ENCODE measurements at places on chromosomes 16 and 17.

GRCh38 chr16:53744449-53744848, 40.5 kb downstream of the FTO start:
- DNase-seq = no peak

GRCh38 chr17:68777243-68777855, 176.2 kb upstream of the FAM20A start:
- DNase-seq = peak; percentile 65

GRCh38 chr17:34991606-34992005, 11.3 kb downstream of the LIG3 start:
- no peak for DNase-seq

GRCh38 chr16:78932355-78932943, 668.1 kb downstream of the MAF start:
- DNase-seq = no peak

DNA sequence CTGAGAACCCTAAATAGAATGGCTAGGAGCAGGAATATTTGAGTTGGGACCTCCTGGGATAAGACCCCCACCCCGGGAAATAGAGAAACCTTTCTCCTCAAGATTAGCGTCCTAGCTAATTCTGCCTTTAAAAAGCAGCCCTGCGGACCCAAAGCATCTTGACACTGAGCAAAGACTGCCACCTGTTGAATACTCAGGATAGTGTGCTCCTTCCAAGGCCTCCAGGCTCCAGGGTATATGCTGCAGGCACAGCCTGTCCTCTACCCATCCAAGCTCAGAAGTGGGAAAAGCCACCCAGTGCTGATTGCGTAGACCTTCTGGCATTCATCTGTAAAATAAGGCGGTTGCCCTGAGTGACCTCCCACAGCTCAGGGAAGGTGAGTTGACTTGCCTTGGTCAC, 456.2 kb upstream of the DYNLRB2 start:
- DNase-seq = peak; percentile 73

DNA sequence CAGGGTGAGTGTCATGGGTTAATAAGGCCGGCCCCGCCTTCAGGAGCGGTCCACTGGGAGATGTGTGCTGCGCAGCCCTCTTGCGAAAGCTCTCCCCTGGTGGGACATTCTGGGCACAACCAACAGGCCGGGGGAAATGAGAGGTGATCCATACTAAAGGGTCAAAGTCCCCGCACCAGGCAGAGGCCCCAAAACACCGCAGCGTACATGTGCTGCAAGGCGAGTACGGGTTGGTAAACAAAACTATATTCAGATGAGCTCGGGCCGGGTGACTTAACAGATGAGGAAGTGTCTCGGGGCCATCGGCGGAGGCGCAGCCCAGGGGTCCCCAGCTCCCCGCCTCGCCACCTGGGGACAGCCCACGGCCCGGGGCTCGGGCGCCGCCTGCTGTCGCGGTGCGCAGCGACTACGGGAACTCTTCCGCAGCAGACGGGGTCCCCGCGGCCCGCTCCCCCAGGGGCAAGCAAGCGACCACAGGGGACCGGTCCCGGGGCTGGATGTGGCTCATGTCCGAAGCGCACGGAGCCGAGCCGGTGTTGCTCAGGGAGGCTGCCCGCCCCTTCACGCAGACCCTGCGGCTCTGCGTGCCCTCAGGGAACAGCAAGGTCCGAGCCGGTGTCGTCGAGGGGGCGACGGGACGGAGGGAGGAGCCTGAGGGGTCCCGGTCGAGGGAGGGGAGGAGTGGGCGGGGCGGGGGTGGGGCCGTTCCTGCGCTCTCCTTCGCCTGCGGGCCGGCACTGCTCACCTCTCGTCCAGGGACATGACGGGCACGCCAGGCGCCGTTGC, at the start of gene RAB37:
Gene RAB37, plus strand, starts transcription at position 744 of the 786 bp plus-strand sequence. Its CDS starts 17 bp downstream, at position 761.
- DNase-seq = peak; percentile 91

- no peak for DNase-seq
Observed at GRCh38 chr17:69090365-69090764, 29.6 kb upstream of the ABCA9 start.

DNA sequence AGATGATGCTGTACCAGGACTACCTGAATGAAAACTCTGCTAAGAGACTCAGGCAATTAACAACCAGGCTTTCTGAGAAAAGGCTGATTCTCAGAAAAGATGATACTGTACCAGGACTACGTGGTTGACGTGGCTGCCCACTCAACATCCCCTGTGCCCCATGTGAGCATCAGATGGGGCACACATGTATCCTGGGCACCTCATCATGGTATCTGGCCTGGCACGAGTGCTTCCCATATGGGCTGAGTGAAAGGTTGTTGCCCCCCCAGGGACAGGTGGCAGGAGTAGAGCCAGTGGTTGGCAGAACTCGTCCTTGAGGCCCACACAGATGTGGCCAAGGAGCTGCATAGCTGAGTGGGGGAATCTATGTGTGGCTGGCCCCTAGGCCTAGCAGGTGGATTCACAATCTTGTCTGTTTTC, 3.5 kb upstream of the CES4A start:
- DNase-seq = no peak

DNA sequence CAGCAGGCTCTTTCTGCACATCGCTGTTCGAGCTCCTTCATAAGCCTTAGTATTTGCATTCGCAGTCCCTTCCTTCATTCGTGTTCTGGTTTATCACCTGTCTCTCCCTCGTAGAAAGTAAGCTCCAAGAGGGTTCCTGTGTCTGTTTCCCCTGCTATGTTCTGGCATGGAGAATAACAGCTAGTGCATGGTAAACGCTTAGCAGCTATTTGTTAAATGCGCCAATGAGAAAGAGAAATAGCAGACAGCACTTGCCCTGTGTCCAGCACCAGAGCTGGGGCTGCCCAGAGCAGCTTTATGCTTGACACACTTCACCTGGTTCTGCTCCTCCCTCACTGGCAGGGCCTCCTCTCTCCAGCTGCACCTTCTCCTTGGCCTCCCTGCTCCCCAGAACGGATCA, 5.5 kb downstream of the ZNF688 start:
- no peak for DNase-seq

GRCh38 chr16:3578610-3579551, 1.7 kb upstream of the NLRC3 start:
- peak; percentile 88 for DNase-seq

DNA sequence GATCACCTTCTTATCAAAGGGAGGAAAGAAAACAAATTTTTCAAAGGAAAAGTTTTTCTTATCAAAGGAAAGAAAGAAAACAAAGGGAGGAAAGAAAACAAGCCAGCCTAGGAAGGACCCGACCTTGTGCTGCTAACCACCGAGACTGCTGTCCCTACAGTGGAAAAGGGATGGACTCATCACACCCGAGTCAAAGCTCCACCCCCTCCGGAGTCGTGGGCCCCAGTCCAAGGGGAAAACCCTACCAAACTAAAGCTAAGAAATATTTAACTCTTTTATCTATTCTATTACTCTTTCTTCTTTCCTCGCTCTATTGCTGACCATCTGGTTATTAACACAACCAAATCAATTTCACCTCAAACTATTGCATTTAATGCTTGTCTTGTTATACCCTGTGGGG, 6.1 kb upstream of the ENDOV start:
- no peak for DNase-seq

DNA sequence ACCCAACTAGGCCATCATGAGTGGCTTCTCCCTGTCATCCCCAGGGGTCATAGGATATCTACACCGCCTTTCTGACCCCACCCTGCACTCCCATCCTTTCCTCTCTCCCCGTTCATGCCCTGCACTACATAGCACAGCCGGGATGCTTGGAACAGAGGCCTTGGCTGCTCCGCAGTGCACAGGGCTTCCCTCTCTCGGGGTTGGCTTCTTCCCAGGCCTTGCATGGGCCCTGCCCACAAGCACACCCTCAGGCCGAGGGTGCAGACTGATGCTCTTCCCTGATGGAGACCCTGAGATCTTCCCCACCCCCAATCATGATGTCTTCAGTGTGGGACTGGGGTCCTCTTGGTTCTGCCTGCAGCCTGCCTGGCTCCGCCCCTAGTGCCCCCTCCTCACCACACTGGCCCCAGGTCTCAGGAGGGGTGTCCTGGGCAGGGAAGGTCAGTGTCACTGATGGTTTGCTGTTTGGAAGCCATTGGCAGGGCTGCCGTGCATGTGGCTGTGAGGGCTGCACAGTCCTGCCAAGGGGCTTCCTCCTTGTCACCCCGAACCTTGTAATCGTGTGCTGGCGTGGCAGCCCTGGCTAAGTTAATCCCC, 14.3 kb upstream of the NAGLU start:
- no peak for DNase-seq

- DNase-seq = peak; percentile 82
Observed at GRCh38 chr17:73430848-73431247, 119.0 kb upstream of the CDC42EP4 start.

GRCh38 chr17:48001197-48001596, 30.3 kb downstream of the CDK5RAP3 start:
- no peak for DNase-seq

- DNase-seq = no peak
Observed at GRCh38 chr17:48594538-48595277, 1.1 kb upstream of the HOXB5 start.

DNA sequence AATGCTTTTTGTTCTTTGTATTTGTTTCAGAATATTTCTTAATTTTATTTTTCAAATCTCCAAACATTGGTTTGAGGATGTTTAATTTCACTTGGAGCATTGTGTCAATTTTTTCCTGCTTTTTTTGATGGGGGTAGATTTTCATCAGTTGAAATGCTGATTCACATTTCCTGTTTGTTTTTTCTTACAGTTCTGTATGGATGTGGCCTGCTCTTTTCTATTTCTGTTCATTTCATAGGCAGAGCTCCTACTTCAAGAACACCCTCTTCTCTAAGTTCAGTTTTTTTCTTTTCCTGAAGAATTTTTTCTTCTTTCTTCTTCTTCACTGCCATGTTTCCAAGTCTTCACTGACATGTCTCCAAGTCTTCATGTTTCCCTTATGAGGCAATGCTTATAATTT, 8.8 kb downstream of the MBTD1 start:
- no peak for DNase-seq

DNA sequence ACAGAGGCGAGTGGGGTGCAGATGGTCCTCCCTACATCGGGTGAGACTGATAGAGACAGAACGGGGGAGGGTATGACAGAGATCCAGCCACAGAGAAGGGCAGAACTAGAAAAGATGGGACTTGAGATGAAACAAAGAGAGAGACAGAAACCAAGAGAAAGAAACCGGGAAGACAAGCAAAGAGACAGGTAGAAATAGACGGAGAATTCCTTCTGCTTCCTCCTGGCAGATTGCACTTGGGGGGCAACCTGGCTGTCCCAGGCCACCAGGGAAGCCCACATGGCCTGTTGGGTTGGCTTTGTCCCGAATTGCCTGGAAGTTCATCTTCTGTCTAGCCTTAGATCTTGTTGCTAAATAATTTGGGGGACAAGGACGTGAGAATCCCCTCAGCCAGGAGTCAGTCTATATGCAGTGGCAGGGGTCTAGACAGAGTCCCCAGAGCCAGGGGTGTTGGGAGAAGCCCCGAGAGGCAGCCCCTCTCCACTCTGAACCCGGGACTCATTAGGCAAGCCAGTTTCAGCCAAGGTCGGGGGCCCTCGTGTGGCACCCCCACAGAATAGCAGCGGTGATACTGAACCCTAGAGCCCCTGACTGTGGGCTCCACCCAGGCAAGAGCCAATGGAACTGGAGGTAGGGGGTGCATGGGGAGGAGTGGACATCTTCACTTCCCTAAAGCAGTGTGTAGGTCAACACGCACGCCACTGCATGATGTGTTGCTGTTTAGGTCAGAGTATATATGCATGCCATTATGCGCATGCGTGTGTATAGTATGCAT, 627 bp upstream of the TSPOAP1 start:
- peak; percentile 98 for DNase-seq

GRCh38 chr16:78134944-78135619, 35.6 kb downstream of the WWOX start:
- no peak for DNase-seq

DNA sequence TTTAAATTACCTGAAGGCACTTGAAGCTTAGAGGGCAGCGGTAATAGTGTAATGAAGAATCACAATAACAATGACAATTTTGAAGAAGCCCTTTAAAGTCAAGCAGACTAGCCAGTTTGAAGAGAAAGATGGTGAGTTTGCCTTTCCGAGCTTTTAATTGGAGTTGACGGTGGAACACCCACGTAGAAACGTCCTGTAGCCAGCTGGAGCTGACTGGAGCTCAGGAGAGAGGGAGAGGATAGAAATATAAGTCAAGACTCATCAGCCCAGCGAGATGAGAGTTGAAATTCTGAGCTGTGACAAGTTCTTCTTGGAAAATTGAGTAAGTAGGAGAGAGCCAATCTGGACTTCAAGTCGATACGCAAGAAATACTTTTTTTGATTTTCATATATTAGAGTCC, 91.7 kb upstream of the CACNG3 start:
- DNase-seq = no peak

GRCh38 chr16:49496656-49497055, 123.1 kb downstream of the C16orf78 start:
- no peak for DNase-seq

GRCh38 chr16:83651871-83652270, 155.9 kb upstream of the HSBP1 start:
- no peak for DNase-seq

GRCh38 chr17:64281962-64282752, 19.1 kb upstream of the TEX2 start:
- peak; percentile 93 for DNase-seq

GRCh38 chr16:12111223-12111622, 134.7 kb downstream of the SNX29 start:
- peak; percentile 38 for DNase-seq

GRCh38 chr16:3020247-3020603, at the start of gene TNFRSF12A:
TSS of gene TNFRSF12A (plus strand) at chr16:3020368. CDS start at chr16:3020398, 30 bp downstream.
- peak; percentile 93 for DNase-seq

- no peak for DNase-seq
Observed at GRCh38 chr17:19342611-19343255, 19.8 kb downstream of the B9D1 start.

GRCh38 chr16:57071831-57072582, 20.4 kb upstream of the CPNE2 start:
- DNase-seq = no peak

DNA sequence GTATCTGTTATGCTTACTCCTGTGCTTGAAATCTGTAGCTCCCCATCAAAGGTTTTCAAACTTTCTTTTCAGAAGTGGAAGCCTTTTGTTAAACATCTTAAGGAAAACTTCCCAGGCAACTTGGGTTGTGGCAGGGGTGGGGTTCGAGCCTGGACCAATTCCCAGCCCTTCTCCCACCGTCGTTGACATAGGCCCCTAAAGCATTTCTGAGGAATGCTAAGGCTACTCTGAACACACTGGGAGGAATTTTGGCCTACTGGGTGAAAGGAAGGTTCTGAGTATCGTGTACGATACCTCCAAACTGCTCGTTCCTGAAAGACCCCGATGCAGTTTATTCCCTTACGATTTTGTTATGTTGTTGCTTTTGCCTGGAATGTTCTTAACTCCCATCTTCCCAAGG, 56.1 kb upstream of the PMFBP1 start:
- no peak for DNase-seq

DNA sequence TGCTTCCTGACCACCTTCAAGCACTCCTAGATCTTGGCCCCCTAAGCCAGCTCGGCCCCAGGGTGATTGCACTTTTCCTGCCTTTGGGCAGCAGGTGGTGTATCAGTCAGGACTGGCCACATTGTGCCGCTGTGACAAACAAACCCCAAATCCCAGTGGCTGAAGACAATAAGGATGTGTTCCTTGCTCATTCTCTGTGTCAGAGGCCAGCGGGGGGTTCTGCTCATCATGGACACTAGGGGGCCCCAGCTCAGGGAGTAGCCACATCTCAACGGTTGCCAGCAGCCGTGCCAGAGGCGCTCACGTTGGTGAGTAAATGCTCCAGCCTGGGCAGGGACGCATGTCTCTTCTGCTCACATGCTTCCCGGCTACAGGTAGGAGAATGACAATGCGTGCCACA, 60.4 kb downstream of the ZDHHC7 start:
- peak; percentile 84 for DNase-seq

GRCh38 chr16:73057291-73058210, 9.6 kb upstream of the ZFHX3 start:
- DNase-seq = peak; percentile 38

Data from hematopoietic multipotent progenitor cell treated with erythropoietin and hydrocortisone succinate and interleukin-3 and kit ligand, for 4 days (in vitro differentiated cells).